ENCODE measurements at places on chromosomes 5 and 9.

DNA sequence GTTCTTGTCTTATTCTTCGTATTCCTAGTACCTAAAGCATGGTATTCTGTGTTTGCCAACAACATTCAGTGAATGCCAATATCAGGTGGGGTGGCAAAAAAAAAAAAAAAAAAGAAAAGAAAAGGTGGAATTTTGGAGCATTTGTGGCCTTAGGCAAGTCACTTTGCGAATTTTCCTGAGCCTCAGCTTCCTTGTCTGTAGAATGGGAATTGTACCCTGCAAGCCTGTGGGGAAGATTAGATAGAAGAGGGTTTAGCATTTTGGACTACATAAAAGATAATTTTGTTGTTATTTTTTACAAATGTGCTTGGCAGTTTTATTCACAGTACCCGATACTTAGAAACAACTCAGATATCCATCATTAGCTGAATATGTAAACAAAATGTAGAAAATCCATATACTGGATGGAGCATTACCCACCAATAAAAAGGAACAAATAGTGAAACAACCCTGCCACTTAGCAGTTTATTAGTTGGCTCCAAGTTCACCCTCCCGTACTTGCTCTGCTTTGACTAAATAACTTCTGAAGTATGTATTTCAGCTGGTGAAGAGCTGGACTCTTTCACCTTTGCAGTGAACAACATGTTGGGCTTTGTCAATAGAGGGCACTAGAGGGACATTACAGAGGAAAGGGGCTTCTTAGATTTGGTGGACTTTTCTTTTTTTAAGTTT is 13.6 kb downstream of the UBE2D2 start:
- no peak for DNase-seq

- DNase-seq, result no peak
These were observed 71.8 kb upstream of the LHFPL2 start for GRCh38 chr5:78720227-78720985.

DNA sequence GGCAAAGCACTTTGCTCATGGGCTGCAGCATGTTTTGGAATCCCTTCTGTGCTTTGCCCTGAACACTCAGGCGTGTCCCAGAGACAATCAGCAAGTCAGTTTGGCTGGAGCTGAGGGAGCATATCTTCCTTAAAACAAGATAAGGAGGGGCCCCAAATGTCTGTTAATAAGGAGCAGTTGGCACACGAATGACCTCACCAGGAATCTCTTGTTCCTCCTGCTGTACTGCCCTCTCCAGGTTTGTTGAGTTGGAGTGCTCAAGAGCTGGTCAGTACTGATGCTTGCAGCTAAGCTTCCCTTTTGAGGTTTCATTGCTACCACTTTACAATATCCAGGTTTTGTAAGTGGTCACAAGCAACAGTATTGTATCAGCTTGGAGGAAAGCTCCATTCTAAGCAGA is 101.3 kb upstream of the EGFLAM start:
- DNase-seq, result no peak

DNA sequence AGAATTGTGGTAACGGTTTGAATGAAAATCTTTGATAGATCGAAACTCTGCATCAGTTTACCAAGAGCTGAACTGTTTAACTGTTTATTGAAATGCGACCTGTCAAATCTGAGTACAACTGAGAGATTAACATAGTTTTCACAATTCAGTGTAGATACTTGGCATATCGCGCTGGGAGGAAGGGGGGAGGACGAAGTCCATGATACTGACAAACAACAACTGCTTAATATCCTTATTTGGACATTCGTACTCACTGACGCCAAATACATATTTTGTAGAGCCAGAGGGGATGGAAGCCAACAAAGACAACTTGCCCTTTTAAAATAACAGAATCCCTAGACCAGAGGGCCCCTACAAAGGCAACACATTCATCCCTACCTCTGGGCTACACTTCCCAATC is 93.2 kb downstream of the GLIS3 start:
- no peak for DNase-seq

DNA sequence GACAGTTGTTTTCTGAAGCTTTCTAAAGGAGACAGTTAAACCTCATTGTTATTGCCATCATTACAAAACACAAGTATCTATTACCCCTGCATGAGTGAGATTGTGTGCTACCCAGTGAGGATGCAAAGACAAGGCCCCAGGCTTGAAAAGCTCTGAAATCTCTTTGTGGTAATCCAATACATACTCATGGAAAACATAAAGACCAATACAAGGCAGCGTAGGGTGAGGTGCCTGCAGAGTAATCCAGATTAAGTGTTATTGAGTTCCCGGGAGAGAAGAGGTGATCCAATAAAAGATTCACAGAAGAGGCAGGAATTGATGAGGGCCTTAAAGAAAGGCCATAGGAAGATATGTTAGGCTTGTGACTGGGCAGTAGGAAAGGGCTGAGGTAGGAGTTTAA is 150.1 kb downstream of the MEF2C start:
- DNase-seq, result no peak

GRCh38 chr5:122130152-122130551 is 806 bp downstream of the ZNF474 start:
- DNase-seq, result no peak

GRCh38 chr5:132498686-132499271 is 8.2 kb upstream of the IRF1 start:
- no peak for DNase-seq

DNA sequence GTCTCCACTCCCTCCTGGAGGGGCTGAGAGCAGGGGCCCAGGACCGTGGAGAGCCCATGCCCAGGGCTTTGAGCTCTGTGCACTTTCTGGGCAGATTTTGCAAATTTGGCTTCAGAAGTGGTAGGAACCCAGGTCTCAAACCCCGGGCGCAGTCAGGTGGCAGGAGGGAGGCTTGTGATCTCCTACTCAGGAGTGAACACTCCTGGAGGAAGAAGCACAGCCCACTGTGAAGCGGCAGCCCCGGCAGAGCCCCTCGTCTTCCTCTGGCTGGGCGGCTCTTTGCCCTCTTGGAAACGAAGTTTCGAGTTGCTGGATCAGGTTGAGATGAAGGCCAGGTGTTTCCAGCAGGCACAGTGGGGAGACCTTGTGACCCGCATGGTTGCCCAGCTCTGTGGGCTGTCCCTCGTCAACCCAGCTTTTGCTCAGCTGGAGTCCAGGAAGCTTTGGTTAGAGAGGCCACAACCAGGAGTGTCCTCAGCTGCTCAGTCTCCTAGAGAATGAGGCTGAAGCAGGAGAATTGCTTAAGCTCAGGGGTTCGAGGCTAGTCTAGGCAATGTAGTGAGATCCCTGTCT is 48.5 kb downstream of the WNK2 start:
- no peak for DNase-seq

DNA sequence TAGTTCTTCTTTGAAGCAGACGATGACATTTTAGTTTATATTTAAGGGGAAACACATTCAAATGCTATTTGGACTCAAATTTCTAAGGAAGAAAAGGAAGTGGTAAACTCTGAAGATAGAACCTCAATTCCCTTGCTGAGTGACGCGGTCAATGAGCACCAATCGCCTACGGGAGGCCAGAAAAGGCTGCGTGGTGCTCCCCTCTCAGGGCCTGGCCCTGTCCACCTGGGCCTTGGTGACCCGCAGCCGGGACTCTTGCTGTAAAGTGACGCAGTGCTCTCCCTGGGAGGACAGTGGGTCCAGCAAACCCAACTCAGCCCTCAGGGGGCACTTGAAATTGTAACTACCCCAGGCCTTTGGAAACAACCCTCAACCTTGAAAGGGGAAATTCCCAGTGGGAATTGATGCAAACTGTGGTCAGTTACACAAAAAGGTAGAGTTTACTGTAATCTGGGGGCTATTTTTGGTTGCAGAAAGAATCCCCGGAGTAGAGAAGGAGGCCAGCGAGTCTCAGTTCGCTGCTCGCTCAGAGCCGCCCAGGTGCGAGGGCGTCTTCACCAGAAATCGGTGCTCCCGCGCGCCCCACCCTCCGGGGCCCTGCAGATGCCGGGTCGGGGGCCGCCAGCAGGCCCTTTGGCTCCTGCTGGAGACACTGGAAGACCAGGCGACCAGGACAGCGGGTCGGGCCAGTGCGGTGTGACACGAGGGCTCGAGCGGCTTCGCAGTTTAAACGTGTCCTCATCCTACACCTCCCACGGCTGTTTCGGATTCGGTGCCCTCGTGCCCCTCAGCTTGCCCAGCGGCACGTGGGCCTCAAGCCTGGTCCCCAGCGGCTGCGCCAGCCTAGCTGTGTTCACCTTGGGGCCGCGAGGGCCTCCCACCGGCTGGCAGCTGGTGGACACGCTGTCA is 1.4 kb upstream of the ANKRD33B start:
- no peak for DNase-seq

DNA sequence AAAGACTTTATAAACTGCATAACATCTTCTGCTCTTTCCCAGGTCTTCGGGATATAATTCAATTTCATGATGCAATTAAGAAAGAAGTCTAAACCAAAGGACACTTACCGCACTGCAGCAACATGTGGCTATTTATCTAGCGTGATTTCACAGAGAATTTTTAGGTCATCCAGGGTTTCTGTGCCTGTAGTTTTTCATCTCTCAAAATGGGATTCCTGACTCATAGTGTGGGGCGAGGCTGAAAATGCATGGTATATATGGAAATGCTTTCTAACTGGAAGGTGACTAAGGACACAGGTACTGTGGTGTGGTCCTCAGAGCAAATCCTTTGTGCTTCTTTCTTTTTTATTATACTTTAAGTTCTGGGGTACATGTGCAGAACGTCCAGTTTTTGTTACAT is 557.7 kb upstream of the KLF4 start:
- DNase-seq, result no peak

DNA sequence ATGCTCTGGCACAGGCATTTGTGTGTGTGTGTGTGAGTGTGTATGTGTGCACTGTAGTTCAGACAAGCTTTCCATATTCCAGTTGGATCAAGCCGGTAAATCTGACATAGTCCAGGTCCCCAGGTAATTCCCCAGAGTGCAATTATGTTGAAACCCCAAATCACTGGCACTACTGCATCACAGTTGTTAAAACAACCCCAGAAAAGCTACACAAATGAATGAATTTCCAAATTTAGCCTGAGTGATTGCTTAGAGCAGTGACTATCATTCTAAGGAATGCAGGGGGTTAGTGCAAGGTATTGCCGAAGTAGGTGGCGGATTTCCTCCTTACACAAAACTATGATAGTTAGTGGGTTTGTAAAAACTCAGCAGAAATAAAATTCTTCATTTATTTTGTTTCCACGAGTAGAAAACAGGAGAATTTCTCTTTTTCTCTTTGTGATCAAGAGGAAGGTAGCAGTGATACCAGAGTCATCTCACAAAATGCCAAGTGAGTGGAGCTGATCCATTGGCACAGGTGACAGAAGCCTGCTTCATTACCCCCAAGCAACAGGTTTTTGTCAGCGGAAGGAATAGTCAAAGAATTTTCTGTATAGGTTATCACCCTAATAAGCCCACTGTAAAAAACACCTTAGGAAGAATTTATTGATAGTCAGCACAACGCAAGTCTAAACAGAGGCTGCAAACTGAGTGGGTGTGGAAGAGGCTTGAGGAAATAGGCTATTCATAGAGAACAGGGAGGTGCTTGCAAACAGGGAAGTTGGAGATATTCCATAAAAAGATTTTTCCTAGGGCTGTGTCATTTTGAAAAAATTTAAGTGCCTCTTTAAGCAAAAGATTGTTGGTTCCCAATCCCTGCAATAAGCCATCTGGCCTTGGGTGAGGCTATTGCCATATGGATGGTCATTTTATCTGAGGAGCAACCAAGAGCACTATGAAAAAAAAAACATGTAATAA is 385.1 kb downstream of the CHSY3 start:
- DNase-seq, result no peak

DNA sequence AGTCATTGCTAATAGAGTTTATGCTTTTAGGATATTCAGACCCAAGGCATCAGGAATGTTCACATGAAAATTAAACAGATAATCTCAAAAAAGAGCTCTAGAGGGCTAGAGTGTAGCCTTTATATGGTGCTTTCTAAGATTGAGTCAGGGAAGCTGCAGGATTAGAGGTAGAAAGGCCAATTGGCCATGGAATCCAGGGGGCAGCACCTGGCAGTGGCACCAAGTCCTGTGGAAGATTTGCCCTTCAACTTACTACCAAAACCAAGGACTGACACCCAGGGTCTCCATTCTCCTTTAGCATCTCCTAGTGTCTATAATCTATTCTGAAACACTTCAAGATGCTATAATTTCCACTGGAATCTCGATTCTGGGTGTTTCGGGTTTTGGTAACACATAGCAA is 112.4 kb downstream of the ACER2 start:
- DNase-seq, result no peak

- DNase-seq, result peak; percentile 2
These were observed 128.4 kb upstream of the TRPM3 start for GRCh38 chr9:71249729-71250317.

GRCh38 chr9:92534674-92535073 is 1.1 kb downstream of the ECM2 start:
- no peak for DNase-seq

- no peak for DNase-seq
These were observed 102.2 kb upstream of the IER5L start for GRCh38 chr9:129280236-129280622.

- DNase-seq, result peak; percentile 57
These were observed 5.1 kb downstream of the RGS14 start for GRCh38 chr5:177362610-177363507.

DNA sequence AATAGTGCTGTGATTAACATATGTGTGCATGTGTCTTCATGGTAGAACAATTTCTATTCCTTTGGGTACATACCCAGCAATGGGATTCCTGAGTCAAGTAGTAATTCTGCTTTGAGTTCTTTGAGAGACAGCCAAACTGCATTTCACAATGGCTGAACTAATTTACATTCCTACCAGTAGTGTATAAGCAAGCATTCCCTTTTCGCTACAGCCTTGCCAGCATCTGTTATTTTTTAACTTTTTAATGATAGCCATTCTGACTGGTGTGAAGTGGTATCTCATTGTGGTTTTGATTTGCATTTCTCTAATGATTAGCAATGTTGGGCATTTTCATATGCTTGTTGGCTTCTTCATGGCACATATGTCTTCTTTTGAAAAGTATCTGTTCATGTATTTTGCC is 308.5 kb downstream of the ARRDC3 start:
- DNase-seq, result no peak

DNA sequence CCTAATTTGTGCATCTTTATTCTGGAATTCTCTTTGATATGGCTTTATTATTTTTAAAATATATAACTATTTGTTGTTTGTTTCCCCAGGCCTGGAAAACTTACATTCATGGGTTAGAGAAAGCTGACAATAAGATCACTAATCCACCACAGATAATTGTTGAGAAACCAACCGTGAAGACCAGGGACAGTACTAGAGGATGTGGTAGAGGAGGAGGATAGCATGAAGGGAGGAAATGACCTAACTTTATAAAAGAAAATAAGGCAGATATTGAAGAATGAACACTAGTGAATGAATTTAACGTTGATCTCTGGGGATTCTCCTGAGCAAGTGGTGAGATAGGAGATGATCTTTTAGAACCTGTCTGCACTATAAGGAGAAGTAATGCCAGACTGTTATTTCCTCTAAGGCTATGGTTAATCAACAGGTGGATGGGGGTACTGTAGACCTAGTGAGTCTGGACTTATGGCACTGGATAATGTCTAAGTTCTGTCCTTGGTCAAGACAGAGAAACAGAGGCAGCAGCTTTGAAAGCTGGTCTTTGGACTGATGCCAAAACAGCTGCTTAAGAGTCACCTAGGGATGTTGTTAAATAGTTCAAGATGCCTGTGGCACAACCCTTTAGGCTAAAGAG is 52.4 kb downstream of the NREP start:
- no peak for DNase-seq
